ENCODE measurements at places on chromosomes 7 and 10.

GRCh38 chr10:91034042-91034441 is 113.2 kb upstream of the ANKRD1 start:
- DNase-seq = no peak

GRCh38 chr10:48255722-48256121 is 18.8 kb downstream of the FRMPD2 start:
- no peak for DNase-seq

- DNase-seq = no peak
Measured at GRCh38 chr7:83273699-83274098, 111.0 kb upstream of the PCLO start.

DNA sequence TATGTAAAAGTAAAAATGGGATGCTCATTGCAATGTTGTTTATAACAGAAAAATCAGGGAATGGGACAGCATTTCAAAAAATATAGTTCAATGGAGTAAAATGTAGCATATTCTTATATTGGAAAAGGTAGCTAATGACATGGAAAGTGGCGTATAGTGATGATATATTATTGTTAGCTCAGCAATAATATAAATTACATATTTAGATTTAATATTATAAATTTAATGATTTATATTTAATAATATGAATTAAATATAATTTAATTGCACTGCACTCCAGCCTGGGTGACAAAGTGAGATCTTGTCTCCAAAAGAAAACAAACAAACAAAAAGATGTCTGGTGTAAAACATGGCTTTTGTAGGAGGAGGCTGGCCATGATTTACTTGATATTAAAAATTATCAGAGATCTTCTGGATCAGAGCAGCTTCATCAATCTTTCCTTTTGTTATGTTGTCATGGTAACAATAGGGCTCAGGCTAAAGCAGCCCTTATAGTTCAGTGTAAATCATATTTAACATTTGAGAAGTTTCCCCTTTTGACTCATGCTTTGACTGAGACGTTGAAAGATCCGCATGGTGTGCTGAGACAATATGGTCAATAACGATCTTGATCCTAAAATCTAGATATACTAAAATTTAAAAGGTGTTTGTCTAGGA is 23.2 kb downstream of the OR6B1 start:
- DNase-seq = no peak

- DNase-seq = peak; percentile 5
Measured at GRCh38 chr10:61170594-61170993, 226.6 kb upstream of the RHOBTB1 start.

GRCh38 chr7:95095259-95095965 is 188.0 kb downstream of the PPP1R9A start:
- no peak for DNase-seq

DNA sequence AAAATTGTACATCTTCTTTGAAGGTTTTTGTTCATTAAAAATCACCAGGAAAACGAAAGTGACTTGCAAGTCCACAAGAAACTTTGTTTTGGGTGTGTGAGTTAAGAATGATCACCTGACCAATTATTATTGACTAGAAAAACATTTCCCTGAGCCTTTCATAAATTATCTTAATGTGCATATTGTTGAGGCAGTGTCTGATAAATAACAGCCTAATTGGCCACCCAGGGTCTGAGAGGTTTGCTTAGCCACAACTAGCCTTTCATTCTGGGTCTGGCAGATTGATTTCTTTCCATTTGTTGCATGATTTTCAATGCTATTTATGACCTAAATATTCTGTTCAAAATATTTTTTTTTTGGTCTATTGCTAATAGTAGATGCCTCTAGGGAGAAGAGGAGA is 152.8 kb downstream of the AUTS2 start:
- no peak for DNase-seq

DNA sequence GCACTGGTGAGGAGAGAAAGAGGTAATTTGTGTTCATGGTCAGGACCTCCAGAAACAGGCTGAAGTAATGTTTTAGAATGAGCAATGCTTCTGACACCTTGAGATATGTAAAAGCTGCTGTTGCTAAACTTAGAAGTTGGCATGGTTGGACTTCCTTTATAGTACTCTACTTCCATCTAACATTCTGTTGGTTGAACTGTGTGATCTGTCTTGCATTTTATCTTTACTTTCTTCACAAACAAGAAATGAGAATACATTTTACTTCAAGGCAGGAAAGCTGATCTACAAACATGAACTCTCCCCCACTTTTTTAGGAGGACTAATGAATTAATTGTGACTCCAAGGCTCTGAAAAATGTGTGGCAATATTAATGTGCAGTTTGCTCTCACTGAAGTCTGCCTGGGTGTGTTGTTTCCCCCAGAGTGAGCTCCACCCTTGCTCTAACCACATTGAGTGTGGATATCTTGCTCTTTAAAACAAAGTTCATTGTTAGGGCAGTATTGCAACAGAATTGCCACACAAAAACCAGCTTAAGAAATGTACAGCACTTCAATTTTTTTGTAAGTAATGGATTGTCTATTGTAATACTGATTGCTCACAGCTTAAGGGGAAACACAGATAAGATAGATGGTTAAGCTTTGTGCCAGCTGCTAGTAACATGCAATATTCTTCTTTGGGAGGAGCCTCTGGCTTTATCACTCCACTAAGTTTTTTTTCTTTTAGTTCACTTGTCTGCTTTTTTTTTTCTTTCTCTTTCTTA is 69.0 kb downstream of the ADD3 start:
- peak; percentile 92 for DNase-seq

DNA sequence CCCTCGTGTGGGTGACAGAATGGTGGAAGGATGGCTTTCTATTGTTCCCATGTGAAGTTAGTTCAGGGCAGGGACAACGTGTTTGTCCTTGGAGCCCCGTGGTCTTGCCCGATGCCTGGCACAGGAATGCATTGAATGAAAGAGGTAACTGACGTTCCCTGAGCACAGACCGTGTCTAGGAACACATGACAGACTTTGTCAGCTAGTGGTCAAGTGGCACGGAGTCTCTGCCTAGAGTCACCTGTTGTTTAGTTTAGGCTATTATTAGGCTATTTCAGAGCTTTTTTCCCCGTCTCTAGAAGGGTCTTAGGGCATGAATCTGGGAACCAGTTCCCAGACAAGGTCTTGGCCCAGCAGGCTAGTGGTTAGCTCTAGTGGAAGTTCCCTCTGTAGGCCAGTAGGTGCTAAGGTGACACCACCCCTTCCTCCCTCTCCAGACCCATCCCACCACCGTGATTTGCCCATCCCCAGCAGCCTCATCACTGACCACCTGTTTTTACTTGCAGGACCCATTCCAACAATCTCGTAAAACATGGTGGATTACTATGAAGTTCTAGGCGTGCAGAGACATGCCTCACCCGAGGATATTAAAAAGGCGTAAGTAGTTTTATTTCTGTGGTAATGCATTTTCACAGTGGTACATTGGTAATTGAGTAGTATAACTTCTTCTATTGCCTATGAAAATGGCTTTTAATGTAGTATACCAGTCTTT is 21.4 kb downstream of the DNAJB6 start:
- DNase-seq = peak; percentile 22

- no peak for DNase-seq
Measured at GRCh38 chr10:108612485-108612884, 1310.8 kb downstream of the XPNPEP1 start.

GRCh38 chr7:142537760-142538159 is 211.5 kb upstream of the PRSS1 start:
- peak; percentile 88 for DNase-seq

- DNase-seq = no peak
Measured at GRCh38 chr10:42936580-42936979, 140.3 kb upstream of the RET start.

- peak; percentile 43 for DNase-seq
Measured at GRCh38 chr10:73968098-73968521, 29.8 kb upstream of the VCL start.

GRCh38 chr10:95976362-95977229 is 66.8 kb upstream of the CCNJ start:
- no peak for DNase-seq

DNA sequence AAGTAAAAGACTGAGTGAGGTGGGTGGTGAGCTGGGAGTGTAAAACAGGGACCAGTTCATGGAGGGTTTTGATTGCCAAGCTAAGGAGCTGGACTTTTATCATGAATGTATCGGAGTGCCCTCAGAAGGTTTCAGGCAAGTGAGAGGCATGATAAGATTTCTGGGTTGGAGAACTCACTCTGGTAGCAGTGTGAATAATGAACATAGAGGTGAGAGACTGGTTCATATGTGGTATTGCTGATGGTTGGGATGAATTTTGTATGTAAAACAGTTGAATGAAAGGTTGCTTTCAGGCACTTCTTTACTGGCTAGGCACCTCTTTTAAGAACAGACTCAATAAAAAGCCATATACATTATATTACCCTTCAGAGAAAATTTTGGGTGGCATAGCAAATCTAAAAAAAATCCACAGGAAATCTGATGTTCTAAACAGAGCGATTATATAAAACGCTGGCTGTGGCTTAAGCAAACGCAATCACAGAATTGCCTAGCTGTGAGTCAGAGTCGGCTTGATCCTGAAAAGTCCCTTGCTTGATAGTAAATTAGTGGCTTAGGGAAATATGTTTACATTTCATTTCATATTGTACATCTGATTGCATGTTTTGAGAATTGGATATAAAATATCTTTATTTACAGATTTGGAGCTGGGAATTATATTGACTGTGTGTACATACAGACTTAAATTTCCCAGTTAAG is 92.9 kb upstream of the HDAC9 start:
- DNase-seq = peak; percentile 66

- no peak for DNase-seq
Measured at GRCh38 chr7:132112106-132112505, 464.2 kb downstream of the PLXNA4 start.

DNA sequence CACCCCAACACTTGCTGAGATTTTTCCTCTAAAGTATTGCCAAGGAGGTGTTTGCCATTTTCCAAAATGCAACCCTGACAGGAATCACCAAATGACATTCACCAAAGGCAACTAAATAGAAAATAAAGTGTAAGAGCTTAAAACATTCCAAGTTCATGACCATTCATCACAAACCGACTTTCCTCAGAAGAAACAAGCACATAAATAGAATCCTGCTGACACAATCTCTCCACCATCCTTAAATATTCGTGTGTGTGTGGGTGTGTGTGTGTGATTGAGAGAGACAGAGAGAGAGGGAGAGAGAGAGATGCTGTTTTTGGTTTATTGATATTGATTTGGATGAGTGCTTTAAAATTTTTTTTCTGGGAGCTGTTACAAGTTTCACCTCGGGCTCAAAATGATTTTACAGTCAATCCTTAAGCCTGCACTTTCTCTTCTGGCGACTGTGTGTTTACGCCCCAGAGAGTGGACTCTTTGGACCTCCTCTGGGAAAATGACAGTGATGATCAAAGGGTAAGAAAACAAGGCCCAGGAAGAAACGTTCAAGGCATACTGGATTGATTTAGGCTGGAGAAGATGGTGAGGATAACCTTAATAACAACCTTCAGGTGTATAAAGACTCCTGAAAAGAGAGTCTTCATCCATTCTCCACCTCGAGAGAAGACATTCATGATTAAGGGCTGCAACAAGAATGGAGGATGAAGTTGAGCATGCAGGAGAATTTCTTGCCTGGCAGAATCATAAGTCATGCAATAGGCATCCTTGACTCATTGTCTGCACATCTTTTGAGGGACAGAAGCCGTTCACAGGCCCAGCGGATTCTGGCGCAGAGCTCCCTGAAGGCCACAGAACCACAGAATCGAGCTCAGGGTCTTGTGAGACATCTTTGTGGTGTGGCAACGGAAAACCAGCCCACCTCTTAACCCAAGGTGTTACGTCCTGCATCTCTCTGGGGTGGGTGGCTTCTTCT is 104.4 kb upstream of the FGFR2 start:
- DNase-seq = peak; percentile 63

DNA sequence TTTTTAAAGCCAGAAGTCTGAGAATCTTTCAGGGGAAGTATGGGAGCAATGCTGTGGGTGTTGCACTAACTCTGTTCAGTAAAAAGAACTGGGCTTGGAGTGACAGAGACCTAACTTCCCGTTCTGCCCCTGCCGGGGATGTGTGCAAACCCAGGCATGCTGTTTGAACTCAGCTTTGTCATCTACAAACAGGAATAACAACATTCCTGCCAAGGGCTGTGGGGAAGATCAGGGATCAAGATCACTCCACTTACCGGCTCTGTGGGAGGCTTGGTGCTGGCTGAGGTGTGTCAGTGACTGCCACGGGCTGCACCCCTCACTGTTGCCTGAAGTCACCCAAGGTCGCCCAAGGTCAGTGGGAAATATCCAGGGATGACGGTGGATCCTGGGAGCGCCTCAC is 23.1 kb upstream of the DRGX start:
- no peak for DNase-seq

- DNase-seq = no peak
Measured at GRCh38 chr7:137306748-137307147, 36.8 kb downstream of the PTN start.

- DNase-seq = no peak
Measured at GRCh38 chr10:90887555-90887954, 15.8 kb downstream of the RPP30 start.

- no peak for DNase-seq
Measured at GRCh38 chr7:36079446-36080025, 73.5 kb upstream of the EEPD1 start.

DNA sequence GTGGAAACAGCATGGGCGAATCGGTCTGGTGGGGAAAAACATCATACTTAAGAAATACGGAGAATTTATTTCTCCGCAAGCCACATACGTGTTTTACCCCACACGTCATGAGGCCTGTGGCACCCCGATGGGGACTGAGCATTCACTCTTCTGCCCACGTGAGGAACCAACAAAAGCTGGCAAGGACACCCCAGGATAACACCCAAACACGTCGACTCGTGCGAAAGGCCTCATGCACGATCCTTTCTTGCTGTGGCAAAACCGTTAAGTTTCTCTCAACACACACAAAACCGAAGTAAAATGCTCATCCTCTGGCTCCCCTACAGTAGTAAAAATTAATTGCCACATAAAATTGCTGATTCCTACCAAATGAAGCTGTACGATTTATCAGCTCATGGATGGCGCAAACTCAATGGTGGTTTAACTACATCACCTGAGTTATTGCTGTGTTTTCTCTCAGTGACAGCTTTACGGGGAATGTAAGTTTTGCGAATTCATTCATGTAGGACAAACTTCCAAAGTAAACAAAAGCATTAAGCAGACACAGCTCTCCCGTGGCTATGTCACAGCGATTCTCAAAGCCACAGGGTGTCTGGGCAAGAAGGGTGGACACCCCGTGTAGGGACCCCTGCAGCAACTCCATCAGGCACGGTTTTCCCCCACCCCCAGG is 97.0 kb downstream of the CTBP2 start:
- DNase-seq = no peak

- no peak for DNase-seq
Measured at GRCh38 chr7:143988976-143989745, 11.0 kb upstream of the OR6B1 start.

- no peak for DNase-seq
Measured at GRCh38 chr7:132465516-132465915, 110.8 kb downstream of the PLXNA4 start.

All from LHCN-M2 (cell line).